Osteoblast (primary cell): ENCODE measurements at places on chromosomes 7 and 10.

- peak; percentile 50 for DNase-seq
- H3K36me3 ChIP-seq = peaks cover 44% of the 10 kb centered on the region
- H3K27me3 ChIP-seq = no peaks in the 10 kb centered on the region
These were observed 80.9 kb upstream of the AGBL3 start for GRCh38 chr7:134905375-134905774.

DNA sequence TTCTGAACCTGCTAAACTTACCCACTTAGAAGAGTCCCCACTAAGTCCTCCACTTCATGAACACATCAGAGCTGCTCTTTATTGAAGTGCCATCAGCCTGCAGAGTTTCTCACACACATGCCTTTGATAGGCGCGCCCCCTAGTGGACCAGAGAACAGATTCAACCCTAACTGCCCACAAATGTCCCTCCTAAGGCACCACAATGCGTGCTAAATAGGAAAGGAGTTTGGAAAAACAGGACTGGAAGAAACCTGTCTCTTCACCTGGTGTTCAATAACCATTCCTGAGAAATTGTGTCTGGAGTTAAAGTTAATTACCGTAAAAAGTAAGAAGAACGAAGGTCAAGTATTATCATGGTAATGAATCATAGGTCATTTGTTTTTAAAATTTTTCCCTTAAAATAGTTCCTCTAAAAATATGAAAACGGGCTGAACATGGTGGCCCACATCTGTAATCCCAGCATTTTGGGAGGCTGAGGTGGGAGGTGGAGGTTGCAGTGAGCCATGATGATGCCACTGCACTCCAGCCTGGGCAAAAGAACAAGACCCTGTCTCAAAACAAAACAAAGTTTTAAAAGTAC is 249.7 kb downstream of the ELMO1 start:
- no peak for DNase-seq
- no peaks in the 10 kb centered on the region for H3K27me3 ChIP-seq
- no peak overlapping the region for H3K27ac ChIP-seq
- H3K36me3 ChIP-seq = no peaks in the 10 kb centered on the region
- H3K4me1 ChIP-seq = no peaks in the 10 kb centered on the region

GRCh38 chr10:52616395-52616764 is 156.2 kb downstream of the MBL2 start:
- H3K4me3 ChIP-seq = no peak overlapping the region
- DNase-seq = no peak
- no peaks in the 10 kb centered on the region for H3K27me3 ChIP-seq
- no peaks in the 10 kb centered on the region for H3K36me3 ChIP-seq

GRCh38 chr7:120207037-120207436 is 65.9 kb upstream of the KCND2 start:
- no peak overlapping the region for H3K4me3 ChIP-seq
- no peaks in the 10 kb centered on the region for H3K27me3 ChIP-seq
- no peak for DNase-seq
- no peaks in the 10 kb centered on the region for H3K4me1 ChIP-seq
- no peaks in the 10 kb centered on the region for H3K36me3 ChIP-seq
- no peak overlapping the region for H3K27ac ChIP-seq

DNA sequence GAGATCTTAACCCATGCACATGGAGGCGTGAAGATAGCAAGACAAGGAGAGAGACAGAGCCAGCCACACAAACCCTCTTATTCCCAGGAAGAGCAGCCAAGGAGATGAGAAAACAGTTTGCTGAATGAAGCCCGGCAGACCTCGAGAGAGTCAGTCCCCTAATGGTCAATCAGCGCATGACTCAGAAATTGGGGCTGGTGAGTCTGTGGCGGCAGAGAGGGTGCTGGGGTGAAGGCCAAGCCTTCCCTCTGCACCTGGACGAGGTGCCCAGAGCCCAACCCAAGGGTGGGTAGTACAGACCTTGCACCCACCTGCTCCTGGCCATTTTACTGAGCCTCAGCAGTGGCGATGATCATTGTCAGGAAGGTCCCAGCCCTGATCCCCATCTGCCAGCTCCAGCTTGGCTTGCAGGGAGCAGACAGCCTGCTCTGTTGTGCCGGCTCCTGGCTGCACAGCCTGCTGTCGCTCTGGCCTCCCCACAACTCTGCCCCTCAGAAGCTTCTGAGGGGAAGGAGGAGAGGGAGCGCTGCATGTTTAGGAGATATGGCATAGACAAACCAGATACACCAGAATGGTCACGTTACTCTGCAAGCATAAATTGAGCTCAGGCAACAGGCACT is 256.6 kb downstream of the RPS24 start:
- no peak overlapping the region for H3K27ac ChIP-seq
- no peaks in the 10 kb centered on the region for H3K36me3 ChIP-seq
- no peaks in the 10 kb centered on the region for H3K27me3 ChIP-seq
- no peak for DNase-seq
- H3K4me3 ChIP-seq = no peak overlapping the region

DNA sequence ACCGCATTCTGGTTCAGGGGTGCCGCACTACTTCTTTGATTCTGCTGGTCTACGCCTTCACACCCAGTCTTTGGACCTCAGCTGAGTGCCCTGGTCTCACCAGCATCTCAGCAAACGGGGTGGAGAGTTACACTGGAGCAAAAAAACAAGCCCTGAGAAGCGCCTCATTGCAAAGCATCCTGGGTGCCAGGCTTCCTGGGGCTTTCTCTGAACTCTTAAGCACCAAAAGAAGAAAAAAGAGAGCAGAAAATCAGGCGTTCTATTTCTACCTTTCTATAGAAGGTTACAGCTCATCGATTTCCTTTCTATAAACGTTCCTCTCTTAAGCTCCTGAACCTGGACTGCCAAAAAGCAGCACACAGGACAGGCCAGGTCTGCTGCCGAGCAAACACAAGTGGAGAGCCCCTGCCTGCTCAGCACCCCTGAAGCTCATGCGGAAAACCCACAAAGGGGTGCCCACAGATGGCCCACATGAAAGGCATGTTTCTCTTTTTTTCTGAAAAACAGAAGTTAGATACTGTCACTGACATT is 217.9 kb downstream of the SFMBT2 start:
- no peaks in the 10 kb centered on the region for H3K4me1 ChIP-seq
- H3K27me3 ChIP-seq = no peaks in the 10 kb centered on the region
- no peak overlapping the region for H3K4me3 ChIP-seq
- H3K27ac ChIP-seq = no peak overlapping the region
- no peaks in the 10 kb centered on the region for H3K36me3 ChIP-seq
